ENCODE measurements at places on chromosomes 11 and 22.

DNA sequence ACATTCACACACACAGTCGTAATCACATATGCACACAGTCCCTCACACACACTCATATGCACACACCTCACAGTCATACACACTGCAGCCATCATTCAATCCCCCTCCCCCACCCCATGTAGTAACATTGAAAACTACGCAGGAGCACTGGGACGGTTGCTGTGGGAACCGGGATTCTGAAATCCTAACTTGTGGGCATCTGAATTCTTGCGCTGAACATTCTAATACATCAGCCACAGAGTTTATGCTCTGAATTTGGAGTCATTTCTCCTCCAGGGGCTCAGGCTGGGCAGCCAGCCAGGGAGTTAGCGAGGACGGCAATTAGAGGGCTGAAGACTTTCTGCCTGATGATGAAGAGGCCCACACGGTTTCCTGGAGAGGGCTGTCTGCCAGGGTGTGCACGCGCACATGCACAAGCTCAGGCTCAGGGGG lies 32.7 kb downstream of the CD6 start:
- DNase-seq, result no peak

DNA sequence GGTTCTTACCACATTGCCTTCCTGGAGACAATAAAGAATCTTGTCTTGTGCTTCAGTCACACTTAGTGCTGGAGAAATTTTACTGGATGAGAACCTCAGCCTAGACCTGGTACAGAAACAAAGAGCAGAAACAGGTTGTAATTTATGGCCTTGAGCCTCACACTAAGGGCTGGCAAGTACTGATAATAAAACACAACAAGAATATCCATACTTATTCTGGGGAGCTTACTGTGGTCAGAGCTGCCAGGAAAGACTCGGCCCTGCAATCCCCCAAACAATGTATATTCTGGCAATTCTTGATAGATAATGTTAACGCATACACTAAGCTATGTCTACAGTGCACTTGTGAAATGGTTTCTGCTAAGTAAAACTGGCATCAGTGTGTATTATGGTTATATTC lies 9.7 kb downstream of the SNX19 start:
- DNase-seq, result no peak

DNA sequence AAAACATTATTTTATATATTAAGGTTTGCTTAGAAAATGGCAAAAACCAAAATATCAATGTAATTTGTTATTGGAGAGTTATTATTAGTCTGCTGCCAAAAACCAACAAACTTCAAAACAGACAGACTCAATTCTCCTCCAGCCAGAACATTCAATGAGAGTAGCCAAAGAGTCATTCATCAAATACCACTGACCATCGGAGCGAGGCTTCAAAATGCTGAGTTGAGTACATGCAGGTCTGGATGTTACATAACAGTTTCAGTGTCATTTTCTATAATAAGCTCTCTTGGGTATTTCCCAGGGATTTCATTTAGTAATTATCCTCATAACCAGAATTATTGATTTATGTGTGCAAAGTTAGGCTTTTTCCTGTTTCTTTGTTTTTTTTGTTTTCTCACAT lies 42.6 kb downstream of the CHST1 start:
- no peak for DNase-seq

GRCh38 chr11:19767627-19768151 lies 55.1 kb downstream of the NAV2 start:
- DNase-seq, result no peak

DNA sequence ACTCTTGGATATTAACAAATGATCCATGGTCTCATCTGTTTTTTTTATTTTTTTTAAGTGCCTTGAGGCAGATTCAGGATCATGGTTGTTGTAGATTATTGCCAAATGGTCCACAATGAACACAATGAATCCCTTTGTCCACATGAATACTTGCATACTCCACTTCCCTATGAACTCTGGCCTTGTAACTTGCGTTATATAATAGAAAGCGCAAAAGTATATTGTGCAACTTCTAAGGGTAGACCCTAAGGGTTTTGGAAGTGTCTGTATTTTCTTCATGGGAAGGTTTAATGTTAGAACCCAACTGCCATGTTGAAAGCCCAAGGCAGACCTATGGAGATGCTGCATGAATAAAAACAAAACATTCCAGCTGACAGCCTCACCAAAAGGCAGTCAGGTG lies 8.1 kb upstream of the OR5AL1 start:
- DNase-seq, result no peak

GRCh38 chr22:41690476-41690875 lies 1.8 kb upstream of the SNU13 start:
- no peak for DNase-seq

DNA sequence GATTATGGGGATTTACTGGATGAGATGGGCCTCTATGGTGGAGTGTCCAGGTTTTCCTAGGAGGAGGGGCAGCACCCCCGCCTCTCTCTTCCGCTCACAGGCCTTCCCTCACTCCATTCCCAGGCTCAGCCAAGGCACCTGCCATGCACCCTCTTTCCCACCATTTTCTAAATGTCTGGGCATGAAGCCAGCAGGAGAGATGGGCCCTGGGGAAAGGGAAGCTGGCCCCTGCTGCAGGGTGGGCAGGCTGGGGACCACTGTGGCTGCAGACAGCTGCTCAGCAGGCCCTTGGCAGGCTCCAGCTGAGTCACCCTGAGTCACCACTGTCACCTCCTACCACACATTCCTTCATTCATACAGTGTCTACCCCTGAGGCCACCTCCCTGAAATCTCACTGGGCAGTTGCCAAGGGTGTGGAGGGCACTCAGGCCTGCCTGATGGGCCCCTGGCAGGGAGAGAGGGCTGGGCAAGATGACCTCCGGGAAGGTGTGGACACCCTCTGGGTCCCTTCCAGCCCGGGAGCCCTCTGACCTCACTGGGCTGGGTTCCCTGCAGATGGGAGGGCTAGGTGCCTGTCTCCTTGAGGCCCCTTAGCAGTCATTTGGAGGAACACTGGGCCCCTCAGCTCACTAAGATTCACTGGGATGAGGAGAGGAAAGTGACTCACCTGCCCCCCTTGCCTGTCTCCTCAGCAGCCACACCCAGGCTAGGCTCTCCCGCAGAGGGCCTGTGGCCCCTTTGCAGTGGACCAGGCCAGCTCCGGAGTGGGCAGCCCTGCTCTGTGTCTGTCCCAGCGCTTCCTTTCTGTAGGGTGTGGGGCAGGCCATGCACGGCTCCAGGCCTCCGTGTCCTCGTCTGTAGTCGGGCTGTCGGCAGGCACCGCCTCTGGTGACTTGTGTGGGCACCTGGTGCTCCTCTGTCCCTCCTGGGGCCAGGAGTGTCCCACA lies 7.8 kb downstream of the MYEOV start:
- DNase-seq, result no peak

- no peak for DNase-seq
Measured at GRCh38 chr11:13269775-13270174, 7.8 kb upstream of the BMAL1 start.

GRCh38 chr22:21101877-21102638 lies 56.3 kb downstream of the LRRC74B start:
- DNase-seq, result no peak

All from AG09309 (cell line).